ENCODE measurements at places on chromosomes 2 and 18.
A peak's percentile ranks its signal among the peaks of the same experiment; 100 is the strongest.

DNA sequence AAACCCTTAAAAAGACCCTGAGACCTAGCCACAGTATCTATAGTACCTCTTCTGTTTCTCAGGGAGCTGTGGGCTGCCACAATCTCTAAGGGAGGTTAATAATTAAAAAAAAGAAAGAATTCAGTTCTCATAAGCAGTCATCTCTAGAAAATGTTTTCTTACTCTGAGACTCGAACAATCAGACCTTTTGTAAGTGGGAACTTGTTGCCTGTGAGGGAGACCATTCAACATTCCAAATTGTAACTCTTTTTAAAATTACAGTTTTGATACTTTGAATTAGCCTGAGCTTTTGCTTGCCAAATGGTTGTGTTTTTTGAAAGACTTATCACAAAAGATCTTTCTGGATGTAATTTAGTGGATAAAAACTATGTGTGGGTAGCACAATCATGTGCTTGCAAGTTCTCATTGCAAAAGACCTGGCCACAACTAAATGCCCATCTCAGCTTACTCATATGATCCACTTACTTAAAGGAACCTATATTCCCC lies 33.3 kb downstream of the IL1R2 start:
- no peak for DNase-seq

GRCh38 chr18:47772374-47773248 lies 157.8 kb downstream of the SMAD2 start:
- no peak for DNase-seq

- DNase-seq: no peak
These were observed 124.8 kb downstream of the NUP35 start for GRCh38 chr2:183248866-183249567.

DNA sequence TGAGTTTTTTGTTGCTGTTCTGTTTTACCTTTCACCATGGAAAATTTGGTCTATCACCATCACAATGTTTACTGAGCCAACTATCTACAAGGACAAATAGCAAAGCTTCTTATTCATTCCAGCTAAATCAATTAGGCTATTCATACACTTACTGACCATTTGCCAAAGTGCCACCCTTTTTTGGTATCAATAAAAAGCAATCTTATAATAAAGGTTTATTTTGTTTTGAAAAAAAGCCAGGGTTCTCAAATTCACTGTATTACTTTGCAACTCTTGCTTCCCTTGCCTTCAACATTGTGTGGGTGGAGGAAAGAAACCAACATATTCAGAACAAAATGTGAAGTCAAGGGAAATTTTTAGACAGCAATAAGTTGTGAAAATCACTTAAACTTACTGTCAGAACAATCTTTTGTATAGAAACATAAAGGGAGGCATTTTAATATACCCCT lies 15.3 kb downstream of the PELI1 start:
- DNase-seq: peak; percentile 59

GRCh38 chr2:56502616-56503015 lies 318.8 kb downstream of the CCDC85A start:
- DNase-seq: no peak

DNA sequence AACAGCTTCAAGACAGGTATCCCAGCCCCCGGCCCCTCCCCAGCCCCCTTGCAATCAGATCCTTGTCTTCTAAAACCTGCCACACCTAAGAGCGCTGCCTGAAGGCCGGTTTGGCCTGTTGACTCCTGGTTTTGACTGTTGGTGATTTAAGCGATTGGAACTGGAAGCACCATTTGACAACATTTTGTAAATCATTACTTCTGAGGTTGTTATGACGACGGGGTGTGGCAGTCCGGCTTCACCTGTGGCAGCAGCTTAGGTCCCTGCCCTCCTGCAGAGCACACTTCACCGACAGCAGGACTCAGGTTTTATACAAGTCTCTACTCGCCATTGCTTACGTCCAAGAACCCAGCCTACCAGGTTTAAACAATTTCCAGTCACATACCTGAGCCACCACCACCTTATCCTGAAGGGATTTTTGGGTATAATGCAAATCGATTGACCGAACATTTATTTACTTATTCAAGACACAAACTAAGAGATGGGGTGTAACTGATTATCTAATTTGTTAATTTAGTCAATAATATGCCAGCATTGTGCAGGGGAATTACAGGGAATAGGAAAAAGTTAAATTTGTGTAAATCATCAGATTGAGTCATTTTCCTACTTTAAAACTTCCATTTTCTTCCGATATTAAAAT lies 707 bp upstream of the DGUOK start:
- DNase-seq: no peak

- peak; percentile 20 for DNase-seq
These were observed 54.2 kb upstream of the ID2 start for GRCh38 chr2:8627692-8628085.

- DNase-seq: peak; percentile 7
These were observed 86.0 kb downstream of the PTRHD1 start for GRCh38 chr2:24707143-24707542.

GRCh38 chr2:58913082-58913726 lies 672.1 kb upstream of the FANCL start:
- DNase-seq: no peak

- DNase-seq: no peak
These were observed 50.2 kb upstream of the PAIP2B start for GRCh38 chr2:71277147-71277475.
